NK-92 treated with Interleukin-12 subunit alpha and Interleukin-12 subunit beta, amount 100 ng/mL, for 24 hours (cell line): ENCODE measurements at places on chromosomes 16 and 17.

GRCh38 chr17:63706336-63707082 is 6.6 kb upstream of the LIMD2 start:
- DNase-seq, result no peak

DNA sequence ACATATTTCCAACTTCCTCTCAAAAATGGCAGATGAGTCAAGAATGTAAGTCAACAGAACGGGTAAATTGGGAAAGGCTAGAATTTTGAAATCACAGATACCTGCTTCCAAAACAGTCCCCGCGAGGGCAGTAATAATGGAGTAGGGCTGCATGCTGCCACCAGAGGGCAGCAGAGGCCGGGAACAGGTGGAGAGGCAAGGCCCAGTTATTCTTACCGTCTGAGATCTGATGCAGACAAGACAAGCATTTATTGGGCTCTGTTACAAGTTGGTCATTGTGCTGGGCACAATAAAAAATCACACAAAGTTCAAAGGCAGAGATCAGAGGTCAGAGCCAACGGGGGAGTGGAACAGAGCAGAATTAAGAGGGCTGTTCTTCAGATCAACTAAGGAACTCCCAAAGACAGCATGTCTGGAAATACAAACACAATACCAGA is 8.8 kb upstream of the MLKL start:
- peak; percentile 33 for DNase-seq

GRCh38 chr17:33016920-33017319 is 25.3 kb downstream of the SPACA3 start:
- DNase-seq, result no peak

GRCh38 chr16:67326472-67327309 is at the start of the genes KCTD19 and LRRC36:
KCTD19 (minus strand) TSS chr16:67326741; CDS start chr16:67326707, 34 bp downstream.
LRRC36 (plus strand) TSS chr16:67326815; CDS start chr16:67326863, 48 bp downstream.
- no peak for DNase-seq

GRCh38 chr16:58299757-58300349 is 5.0 kb upstream of the PRSS54 start:
- DNase-seq, result peak; percentile 6

DNA sequence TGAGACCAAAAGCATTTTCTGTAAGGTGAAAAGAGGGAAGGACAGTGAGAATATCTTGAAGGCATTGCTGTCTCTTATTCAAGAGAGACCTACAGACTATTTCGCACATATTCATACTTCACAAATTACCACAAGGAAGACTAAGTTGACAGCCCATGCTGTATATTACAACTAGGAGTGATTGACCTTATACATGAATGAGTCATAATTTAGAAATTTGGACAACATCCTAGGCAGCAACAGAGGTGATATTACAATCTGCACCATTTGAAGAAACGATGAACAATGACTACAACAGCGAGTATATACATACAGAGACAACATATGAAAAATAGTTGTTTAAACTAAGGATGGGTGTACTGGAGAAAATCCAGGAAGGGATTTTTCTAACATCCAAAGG is 971.7 kb downstream of the CDH11 start:
- DNase-seq, result no peak

GRCh38 chr17:82064433-82065192 is 991 bp downstream of the DUS1L start:
- no peak for DNase-seq

DNA sequence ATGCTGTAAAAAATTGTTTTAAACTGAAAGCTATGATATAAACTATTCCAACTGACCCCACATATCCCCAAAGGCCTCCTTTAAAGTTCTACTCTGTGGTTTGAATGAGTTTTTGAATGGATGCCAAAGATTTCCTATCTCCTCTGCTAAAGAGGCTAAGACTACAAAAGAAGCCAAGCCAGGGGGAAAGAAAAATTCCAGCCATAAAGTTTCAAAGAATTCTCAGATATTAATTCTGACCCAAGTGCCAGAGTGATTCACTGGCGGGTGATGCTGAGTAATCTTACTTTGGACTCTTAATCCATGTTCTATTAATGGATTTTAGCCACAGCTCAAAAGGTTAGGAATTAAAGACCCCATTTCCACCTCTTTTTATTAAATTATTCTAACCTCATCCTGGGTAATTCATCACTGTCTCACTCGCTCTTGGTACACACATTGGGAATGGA is 60.7 kb downstream of the HS3ST3A1 start:
- no peak for DNase-seq

- no peak for DNase-seq
These were observed 42.9 kb upstream of the KSR1 start for GRCh38 chr17:27413315-27413714.

- no peak for DNase-seq
These were observed 96.4 kb upstream of the TNRC6C start for GRCh38 chr17:77861981-77862645.

- no peak for DNase-seq
These were observed 7.7 kb upstream of the C16orf78 start for GRCh38 chr16:49365711-49366509.

DNA sequence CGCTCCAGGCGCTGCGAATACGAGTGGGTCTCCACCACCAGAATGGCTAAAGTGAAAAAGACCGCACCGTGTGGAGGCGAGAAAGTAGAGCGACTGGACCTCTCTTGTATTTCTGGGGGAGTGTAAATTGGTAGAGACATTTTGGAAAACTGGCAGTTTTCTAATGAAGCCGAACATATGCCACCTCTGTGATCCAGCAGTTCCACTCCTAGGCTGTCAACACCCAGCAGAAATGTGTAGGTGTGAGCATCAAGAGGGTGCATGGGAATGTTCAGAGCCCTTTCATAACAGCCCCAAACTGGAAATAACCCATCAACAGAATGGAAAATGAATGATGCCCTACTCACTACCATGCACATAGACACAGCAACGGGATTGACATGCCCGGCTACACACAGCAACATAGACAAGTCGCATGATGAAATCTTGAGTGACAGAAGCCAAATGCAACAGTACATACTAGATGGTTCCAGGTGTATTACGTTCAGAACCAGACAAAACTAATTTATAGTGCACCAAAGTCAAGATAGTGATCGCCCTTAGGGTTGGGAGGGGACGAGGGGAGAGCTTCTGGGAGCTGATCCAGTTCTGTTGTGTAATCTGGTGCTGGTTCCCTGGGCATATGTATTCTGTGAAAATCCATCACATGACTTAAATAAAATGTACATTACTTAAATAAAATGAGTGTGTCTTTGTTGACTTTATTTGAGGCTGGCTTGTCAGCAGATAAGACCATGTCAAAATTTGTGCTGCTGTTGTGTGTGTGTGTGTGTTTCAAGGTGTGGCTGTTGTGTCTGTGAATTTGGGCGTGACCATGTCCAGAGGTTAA is 877 bp upstream of the BCL7C start:
- no peak for DNase-seq

DNA sequence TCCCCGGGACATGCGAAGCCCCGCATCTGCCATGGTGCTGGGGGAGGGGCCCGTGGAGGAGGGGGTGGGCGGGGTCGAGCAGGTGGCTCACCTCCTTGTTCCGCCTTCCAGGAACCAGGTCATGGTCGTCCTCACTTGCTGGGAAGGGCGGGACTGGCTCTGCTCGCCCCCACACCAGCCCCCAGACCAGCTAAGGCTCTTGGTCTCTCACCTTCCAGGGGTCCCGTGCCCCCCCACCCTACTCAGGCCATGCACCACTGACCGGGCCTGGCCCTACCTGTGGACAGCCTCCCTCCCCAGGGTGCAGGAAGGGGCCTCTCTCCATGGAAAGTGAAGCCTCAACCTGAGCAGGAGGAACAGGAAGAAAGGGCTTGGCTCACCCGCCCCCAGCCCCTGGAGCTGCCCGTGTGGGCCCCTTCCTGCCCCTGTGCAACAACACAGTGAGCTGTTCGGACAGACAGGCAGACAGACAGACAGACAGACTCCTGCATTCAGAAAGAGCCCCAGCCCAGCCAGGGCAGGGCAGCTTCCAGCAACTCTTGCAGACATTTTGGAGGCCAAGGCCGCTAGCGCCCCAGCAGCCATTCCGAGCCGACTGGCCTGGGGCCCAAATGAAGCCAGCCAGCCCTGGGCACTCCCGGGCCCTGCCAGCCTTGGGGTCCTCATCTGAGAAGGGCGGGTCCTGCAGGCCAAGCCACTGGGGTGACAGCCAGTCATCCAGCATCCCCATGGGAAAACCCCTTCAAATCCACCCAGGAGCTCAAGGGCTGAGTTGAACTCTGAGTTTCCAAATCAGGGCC is 8.1 kb upstream of the KREMEN2 start:
- DNase-seq, result no peak

DNA sequence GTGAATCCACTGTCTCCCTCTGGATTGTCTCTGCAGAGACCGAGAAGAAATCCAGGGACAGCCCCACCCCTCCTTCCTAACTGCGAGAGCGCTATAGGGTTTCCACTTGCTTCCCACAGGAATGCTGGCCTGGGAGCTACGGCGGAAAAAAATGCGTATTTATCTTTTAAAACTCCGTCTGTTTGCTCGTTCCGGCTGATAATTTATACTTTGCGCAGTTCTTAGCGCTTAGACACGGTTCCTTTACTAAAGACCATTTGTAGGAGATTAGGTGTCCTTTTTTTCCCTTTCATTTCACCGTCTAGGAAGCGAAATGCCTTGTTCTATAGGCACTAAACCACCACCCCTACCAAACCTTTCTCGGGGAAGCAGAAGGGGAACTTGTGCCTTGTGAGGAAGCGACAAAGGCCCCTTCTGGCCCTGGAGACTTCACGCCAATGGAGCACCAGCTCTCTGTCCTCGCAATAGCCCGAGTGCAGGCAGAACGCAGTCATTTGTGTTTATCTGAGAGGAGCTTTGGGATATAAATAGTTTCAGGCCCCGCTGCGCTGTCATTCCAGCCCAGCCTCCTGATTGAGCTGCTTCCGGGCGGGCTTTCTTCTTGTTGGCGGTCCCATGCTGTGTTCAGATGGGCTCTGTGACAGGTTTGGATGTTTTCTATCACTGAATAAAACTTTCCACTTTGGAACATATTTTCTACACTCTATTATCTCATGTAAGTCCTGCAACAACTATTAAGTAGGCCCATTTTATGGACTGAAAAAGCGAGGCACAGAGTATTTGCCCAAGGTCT is 791 bp upstream of the SUPT4H1 start:
- no peak for DNase-seq

GRCh38 chr17:81277421-81277820 is 17.7 kb downstream of the SLC38A10 start:
- DNase-seq, result no peak

GRCh38 chr16:68529931-68530701 is 9.0 kb upstream of the ZFP90 start:
- peak; percentile 10 for DNase-seq

- DNase-seq, result no peak
These were observed 16.0 kb upstream of the SCNN1B start for GRCh38 chr16:23286131-23286532.

- DNase-seq, result no peak
These were observed 71.2 kb upstream of the GRIN2A start for GRCh38 chr16:10253409-10253808.

- DNase-seq, result no peak
These were observed 307.6 kb downstream of the ZFHX3 start for GRCh38 chr16:72740347-72740746.

GRCh38 chr16:3611146-3611975 is at the start of gene SLX4:
SLX4 (minus strand) TSS chr16:3611606; CDS start chr16:3608964, 2,642 bp downstream.
- peak; percentile 86 for DNase-seq

DNA sequence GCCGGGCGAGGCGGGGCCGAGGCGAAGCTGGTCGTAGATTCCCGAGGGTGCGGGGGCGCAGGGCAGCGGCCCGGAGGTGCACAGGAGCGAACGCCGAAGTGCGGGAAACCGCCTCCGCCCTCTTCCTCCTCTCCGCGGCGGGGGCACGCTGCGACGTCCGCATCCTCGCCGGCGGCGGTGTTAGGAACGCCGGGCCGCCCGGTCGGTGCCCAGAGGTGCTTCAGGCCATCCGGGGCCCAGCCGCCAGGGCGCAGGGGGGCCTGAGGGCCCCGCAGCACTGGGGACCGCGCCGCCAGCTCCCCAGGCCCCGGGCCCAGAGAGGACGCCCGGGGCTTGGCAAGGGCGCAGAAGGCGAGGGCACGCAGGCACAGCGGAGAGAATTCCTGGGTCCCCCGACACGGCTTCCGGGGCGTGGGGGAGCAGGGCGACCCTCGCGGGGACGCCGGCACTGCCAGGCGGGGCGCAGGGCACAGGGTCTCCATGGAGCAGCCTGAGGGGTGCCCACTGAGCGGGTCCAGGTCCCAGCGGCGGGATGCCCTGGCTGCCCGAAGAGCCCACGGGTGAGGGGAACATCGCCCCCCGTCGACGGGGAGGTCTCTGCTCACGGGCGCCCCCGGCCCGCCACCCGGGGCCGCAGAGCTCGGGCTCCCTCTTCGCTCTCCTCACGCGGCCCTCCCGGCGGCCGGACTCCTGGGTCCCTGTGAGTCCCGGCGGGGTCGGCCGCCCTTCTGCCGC is 576 bp downstream of the EPOP start:
- no peak for DNase-seq

DNA sequence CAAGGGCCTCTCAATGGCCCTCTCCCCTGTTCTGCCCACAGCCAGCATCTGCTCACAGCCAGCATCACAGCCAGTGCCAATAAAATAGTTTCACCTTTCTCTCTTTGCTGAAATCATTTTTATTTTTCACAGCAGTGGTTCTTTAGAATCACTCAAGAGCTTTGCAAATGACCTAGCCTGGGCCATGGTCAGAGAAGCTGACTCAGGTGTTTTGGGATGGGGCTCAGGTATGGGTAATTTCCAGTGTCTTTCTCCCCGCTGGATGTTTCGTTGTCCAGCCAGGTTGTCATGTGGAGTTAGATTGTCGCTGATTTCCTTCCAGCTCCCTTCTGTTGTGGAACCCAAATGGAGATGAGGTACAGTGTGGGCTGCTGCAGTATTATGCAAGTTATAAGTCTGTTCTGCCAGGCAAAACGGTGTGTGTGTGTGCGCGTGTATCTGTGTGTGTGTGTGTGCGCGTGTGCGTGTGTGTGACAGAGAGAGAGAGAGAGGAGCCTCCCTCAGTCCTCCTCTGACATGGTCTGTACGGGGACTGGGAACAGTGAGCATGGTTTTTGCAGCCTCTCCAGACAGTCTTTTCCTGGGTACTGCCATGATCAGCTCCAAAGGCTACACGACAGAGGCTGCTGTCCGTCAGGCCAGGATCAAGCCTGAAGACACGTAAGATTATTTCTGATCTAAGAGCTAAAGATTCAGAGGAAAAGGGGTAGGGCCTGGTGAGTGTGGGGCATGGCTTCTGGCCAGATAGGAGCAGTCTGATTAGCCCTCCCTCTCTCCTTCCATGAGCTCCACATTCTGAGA is 1.4 kb upstream of the PMP22 start:
- no peak for DNase-seq

- no peak for DNase-seq
These were observed 559.5 kb upstream of the CDH11 start for GRCh38 chr16:65681406-65681805.

GRCh38 chr16:67397036-67397801 is 3.9 kb upstream of the TPPP3 start:
- no peak for DNase-seq
